NCI-H526 (cell line): ENCODE measurements at places on chromosomes 3 and 15.

- no peak for DNase-seq
These were observed 14.9 kb downstream of the AMOTL2 start for GRCh38 chr3:134359121-134360010.

DNA sequence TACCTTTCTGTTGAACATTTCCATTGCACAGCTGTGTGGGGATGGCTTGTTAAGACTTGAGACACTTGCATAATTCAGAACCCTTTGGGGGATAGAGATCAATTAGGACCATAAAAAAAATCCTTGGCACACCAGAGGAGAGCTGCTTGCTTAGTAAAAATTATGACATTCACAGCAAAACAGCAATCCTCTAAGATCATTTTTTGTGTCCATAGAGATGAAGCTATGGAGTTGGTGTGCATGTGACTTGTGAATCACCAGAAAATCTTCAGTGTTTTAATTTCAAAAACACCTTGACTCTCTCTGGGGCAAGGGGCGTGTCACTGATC, 7.7 kb downstream of the COL8A1 start:
- no peak for DNase-seq

DNA sequence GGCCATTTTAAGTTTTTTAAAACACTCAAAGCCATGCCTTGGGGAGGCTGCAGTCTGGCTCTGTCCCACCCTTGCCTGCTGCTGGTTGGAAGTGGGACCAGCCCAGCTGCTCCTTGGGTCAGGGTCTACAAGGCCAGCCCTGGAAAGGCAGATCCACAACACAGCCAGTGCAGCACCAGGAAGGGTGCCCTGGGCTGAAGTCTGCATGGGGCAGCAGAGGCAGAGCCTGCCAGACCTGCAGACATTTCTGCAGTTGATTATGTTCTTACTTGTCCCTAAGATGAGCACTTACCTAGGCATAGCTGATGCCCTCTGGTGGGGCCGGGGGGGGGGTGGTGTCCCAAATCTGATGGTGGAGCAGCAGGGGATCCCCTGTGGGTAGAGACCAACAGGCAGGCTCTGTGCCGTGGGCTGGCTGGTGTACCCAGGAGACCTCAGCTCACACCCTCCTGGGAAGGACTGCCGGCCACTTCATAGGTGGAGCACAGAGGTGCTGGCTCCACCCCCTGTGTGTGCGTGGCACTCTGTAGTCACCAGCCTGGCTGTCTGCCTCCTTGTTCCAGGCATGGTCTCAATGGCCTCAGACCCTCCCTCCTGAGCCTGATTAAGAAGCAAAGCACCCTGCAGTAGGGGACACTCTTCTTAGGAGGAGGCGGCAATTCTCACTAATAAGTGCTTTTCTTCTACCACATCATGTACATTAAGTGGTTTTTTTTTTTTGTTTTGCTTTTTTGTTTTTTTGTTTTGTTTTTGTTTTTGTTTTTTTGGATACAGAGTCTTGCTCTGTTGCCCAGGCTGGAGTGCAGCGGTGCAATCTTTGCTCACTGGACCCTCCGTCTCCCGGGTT, 97.4 kb upstream of the KLF13 start:
- no peak for DNase-seq

DNA sequence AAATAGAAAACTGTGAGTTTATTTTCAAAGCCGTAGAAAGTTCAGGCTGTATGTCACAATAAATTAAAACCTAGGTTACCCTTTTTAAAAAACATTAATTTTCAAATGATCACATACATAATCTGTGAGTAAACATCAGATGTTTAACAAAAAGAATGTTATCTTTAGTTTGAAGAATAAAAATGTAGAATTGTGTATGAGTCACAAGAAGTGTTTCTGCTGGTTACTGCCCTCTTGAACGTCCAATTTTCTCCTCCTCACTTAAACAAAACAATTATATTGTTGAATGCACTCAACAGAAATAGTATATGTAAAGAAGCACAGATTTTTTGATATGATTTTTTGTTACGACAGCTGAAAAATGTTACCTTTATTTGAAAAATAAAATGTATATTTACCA, 855.1 kb downstream of the ROBO1 start:
- no peak for DNase-seq

GRCh38 chr3:18252578-18252977, 172.6 kb downstream of the SATB1 start:
- no peak for DNase-seq

GRCh38 chr3:128424508-128425069, 42.1 kb downstream of the DNAJB8 start:
- DNase-seq: no peak

- no peak for DNase-seq
These were observed 8.9 kb upstream of the CSPG4 start for GRCh38 chr15:75721480-75721922.

GRCh38 chr15:74768099-74768770, 13.6 kb upstream of the CSK start:
- DNase-seq: no peak

DNA sequence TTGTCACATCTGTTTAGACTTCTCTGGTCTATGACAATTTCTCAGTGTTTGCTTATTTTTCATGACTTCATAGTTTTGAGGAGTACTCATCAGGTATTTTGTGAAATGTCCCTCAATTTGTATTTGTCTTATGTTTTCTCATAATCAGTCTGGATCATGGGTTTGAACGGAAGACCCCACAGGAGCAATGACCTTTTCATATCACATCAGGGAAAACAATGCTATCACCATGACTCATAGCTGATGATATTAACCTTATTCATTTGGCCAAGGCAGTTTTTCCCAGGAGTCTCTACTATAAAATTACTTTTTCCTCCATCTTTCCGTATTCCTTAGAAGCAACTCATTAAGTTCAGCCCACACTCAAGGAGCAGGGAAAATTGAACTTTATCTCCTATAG, 32.7 kb downstream of the AADACL2 start:
- DNase-seq: no peak

DNA sequence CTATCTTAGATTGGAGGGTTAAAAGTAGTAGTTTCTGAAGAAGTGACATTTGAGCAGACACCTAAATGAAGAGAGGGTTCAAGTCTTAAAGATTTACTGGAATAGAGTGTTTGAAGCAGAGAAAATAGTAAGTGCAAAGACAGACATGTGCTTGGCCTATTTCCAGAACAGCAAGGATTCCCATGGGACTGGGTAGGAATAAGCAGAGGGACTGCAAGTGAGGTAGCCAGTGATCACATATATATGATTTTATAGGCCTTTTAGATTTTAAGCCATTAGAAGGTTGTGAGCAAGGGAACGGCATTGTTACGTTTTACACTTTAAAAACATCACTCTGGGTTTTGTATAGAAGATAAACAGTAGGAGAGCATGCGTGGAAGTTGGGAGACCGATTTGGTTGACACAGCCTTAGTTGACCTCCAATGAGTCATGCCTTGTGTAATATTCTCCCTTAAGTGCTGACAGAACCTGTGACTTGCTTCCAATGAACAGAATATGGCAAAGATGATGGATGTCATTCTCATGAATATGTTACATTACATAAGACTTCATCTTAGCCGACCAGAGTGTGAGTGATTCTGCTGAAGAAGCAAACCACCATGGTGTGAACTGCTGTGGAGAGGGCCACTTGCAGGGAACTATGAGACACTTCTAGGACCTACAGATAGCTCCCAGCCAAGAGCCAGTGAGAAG, 37.1 kb upstream of the SLC4A7 start:
- DNase-seq: no peak

- no peak for DNase-seq
These were observed 186.7 kb downstream of the SSR3 start for GRCh38 chr3:156368189-156368588.

DNA sequence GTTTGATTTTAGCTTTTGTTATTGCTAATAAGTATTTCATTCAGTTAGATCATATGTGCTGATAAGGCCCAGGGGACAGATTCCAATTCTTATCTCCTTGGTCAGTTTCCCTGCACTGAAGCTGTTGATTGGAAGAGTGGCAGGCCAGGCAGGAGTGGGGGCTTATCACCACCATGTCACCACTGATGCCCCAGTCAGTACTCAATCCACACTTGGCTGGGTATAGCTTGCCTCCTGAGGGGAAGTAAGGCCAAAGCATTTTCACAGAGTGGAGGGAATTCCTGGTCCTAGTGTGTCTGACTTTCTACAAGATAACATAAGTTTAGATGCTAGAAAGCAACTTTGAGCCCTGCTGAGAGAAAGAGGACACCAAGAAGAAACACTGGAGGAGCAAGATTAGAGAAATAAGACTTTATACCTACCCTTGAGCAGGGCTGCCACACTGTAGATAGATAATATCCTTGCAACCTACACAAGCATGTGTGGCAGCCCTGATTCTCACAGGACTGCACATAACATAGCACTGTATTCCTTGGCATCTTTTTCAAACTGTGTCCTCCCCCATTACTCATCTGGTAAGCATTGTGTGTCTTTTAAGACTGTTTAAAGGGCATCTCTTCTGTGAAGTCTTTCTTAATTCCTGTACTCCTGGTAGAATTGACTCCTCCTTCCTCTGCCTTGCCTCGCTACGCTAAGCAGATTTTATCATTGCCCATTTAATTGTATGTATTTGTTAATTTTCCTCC, 24.3 kb downstream of the OXNAD1 start:
- DNase-seq: no peak

- DNase-seq: no peak
These were observed 59.4 kb downstream of the CALML4 start for GRCh38 chr15:68145706-68146105.

DNA sequence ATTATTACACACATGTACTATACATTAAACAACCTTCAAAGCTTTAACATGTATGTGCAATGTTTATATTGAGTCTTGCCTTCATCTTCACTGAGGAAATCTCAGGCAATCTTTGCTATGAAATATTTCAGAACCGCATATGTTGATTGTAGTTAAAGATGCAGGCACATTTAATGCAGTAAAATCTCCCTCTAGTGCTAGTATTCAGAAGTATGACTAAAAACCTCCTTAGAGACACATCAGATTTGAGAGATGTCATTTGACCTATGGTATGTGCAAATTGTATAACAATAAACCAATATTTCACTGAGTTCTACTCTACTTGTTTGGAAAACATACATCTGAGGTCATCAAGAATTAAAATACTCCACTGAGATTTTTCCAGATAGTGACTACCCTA, 123.8 kb upstream of the C15orf61 start:
- no peak for DNase-seq

- DNase-seq: no peak
These were observed 157.7 kb downstream of the NECTIN3 start for GRCh38 chr3:111229301-111229700.

GRCh38 chr15:61115241-61115640, 113.9 kb downstream of the RORA start:
- DNase-seq: no peak

DNA sequence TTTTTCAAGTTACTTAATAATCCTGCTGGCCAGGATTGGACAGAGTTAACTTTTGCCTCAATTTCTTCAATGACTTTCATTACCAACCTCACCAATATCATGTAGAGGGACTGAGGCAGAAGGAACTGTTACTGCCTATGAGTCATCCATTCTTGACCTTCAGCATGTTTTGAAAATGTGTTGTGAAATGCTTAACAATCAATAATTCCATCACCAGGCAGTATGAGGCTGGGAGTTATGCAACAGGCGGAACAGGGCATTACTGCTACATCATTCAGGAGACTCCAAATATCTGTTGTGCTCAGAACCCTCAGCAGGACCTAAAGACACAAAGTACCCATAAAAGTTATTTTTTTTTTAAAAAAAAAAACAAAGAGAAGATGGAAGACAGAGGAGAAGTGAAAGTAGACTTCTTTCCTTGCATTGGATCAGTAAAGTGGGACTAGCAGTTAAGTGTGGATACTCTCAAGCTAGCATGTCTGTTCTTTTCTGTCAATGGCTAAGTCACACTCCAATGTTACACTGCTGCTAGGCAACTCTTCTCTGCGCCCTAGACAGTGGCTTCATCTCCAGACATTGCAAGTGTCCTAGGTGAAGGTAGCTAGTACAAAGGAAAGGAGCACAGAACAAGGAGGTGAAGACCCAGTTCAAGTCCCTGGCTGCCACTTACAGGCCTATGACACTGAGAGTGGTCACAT, 184.9 kb upstream of the LPP start:
- no peak for DNase-seq

GRCh38 chr15:62145015-62145735, 19.9 kb downstream of the C2CD4B start:
- DNase-seq: no peak

GRCh38 chr3:62809369-62809768, 65.8 kb downstream of the CADPS start:
- DNase-seq: no peak

GRCh38 chr3:171328419-171329082, 131.7 kb downstream of the TNIK start:
- DNase-seq: peak; percentile 30

- no peak for DNase-seq
These were observed 33.6 kb upstream of the TOPAZ1 start for GRCh38 chr3:44208086-44208485.

- DNase-seq: no peak
These were observed 36.0 kb upstream of the ARPIN start for GRCh38 chr15:89948796-89949195.

- DNase-seq: no peak
These were observed 38.9 kb upstream of the SNTN start for GRCh38 chr3:63613561-63613960.

- DNase-seq: peak; percentile 56
These were observed 13.6 kb upstream of the ONECUT1 start for GRCh38 chr15:52803467-52804306.

DNA sequence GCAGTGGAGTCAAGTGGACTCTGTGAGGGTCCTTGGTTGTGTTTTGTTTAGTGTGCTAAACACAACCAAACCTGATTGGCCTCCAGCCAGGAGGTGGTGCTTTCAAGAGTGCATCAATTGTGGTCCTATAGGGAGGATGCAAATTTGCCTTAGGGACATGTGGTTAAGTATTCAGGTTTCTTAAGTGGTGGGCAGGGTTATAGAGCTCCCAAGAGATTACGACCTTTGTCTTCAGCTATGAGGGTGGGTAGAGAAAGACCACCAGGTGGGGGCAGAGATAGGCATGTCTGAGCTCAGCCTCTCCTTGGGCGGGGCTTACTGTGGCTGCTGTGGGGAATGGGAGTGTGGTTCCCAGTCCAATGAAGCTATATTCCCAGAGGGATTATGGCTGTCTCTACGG, 186.6 kb downstream of the SQOR start:
- DNase-seq: no peak

DNA sequence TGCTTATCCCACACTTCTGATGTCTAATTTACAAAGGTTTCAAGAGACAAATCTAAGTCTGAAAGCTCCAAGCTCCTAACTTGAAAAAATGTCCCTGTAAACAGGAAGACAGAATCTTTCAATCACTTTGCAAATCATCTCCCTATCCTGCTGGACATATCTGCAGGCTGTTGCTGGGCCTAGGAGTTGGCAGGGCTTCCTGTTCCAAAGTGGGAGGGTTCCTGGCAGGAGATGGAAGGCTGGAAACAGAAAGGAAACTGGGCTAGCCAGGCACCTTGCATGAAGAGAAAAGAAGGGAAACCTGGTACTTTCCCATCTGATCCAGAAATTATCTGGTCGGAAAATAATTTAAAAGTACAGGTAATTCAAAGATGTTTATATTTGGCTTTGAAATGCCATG, 227.3 kb upstream of the IL12A start:
- DNase-seq: no peak

GRCh38 chr3:48684480-48685143, 1.1 kb downstream of the NCKIPSD start:
- peak; percentile 35 for DNase-seq
